Common myeloid progenitor, CD34-positive (primary cell): ENCODE measurements at places on chromosomes 7 and 10.

GRCh38 chr7:155306673-155307470 is 9.2 kb downstream of the INSIG1 start:
- DNase-seq = no peak
- peaks cover 10% of the 10 kb centered on the region for H3K4me1 ChIP-seq
- no peak overlapping the region for H3K4me3 ChIP-seq

DNA sequence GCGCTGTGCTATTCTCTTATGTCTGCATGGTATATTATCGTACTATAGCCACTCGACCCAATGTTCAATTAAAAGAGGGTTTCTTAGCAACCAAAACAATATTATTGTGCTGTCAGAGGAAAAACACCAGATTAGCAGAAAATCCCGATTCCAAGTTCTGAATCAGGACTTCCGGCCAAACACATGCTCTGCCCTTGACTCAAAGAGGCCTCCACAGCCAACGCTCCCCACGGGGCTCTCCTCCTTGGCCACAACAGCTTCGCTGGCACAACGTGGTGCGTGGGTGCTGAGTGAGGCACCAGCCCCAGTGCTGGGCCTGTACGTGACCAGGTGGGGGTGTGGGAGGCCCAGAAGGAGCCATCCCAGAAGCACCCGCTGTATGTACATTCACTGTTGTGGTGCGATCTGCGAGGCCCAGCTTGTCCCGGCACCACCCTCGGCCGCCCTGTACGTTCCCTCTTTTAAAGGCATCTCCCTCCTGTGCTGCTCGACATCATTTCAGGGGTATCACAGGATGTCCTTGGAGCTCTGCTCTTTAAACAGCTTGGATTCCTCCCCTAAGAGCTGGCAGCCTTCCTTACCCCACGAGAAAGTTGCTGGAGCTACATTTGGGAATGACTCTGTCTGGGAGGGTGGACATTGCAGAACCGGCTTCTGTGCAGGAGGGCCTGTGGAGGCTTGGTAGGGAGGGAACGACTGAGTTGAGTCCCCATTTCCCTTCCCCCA is 736.2 kb downstream of the PARD3 start:
- H3K36me3 ChIP-seq = no peaks in the 10 kb centered on the region
- H3K27me3 ChIP-seq = no peaks in the 10 kb centered on the region
- no peak overlapping the region for H3K27ac ChIP-seq
- H3K4me3 ChIP-seq = no peak overlapping the region

GRCh38 chr7:92276460-92276864 is 30.7 kb downstream of the ANKIB1 start:
- H3K36me3 ChIP-seq = peaks cover 14% of the 10 kb centered on the region
- no peak overlapping the region for H3K27ac ChIP-seq
- H3K4me1 ChIP-seq = no peaks in the 10 kb centered on the region

GRCh38 chr10:60230892-60231291 is 158.8 kb downstream of the ANK3 start:
- no peak overlapping the region for H3K4me3 ChIP-seq
- H3K36me3 ChIP-seq = no peaks in the 10 kb centered on the region
- H3K27me3 ChIP-seq = no peaks in the 10 kb centered on the region
- no peaks in the 10 kb centered on the region for H3K4me1 ChIP-seq

DNA sequence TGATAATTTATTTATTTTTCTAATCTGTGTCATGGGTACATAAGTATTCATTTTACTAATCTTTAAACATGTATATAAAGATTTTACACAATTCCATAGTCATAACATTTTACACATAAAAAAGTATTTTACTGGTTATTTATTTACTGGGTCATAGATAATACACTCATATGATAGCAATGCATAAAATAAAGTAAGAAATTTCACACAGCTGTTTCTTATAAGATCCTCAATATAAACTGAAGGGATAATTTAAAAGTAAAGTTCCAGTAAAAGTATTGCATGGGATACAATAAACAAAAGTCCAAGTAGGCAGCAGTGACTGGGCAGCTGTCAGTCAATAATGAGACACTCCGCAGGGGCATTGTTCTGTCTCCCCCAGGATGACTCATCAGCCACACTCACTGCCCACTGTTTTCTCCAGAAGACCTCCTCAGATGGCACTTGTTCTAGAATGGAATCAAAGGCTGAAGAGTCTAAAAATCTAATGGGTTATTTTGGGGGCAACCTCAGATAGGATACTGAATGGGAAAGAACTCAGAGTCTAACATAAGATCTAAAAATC is 32.7 kb downstream of the DPY19L1 start:
- H3K27me3 ChIP-seq = no peaks in the 10 kb centered on the region
- no peaks in the 10 kb centered on the region for H3K4me1 ChIP-seq
- DNase-seq = no peak
- no peak overlapping the region for H3K4me3 ChIP-seq
- no peaks in the 10 kb centered on the region for H3K36me3 ChIP-seq
- H3K27ac ChIP-seq = peak overlapping the region; percentile 43

DNA sequence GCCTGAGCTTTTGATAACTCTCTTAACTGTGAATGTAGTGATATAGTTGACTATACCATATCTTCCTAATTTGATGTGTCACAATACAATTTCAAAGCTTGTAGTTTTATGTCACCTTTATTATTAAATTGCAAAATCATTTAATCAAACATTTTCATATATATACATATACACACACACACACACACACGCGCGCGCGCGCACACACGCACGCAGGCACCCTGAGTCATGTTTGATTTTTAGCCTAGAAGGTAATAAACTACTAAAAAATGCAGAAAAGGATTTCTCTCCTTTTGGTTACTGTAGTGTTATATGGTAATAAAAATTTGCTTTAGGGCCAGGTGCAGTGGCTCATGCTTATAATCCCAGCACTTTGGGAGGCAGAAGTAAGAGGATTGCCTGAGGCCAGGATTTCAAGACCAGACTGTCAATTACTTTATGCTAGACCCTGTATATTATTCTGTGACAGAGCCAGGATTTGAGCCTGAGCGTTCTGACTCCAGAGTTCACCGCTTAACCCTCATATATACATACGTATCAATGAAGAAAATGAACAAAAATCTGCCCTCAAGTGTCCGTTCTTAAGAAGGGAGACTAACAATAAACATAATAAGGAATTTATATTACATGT is 89.6 kb downstream of the PODXL start:
- H3K4me3 ChIP-seq = no peak overlapping the region
- H3K27me3 ChIP-seq = no peaks in the 10 kb centered on the region
- H3K36me3 ChIP-seq = peaks cover 74% of the 10 kb centered on the region

- H3K4me3 ChIP-seq = no peak overlapping the region
- H3K4me1 ChIP-seq = peaks cover 7% of the 10 kb centered on the region
- DNase-seq = no peak
- H3K27me3 ChIP-seq = no peaks in the 10 kb centered on the region
- no peak overlapping the region for H3K27ac ChIP-seq
Measured at GRCh38 chr7:88396948-88397322, 90.2 kb upstream of the STEAP4 start.

DNA sequence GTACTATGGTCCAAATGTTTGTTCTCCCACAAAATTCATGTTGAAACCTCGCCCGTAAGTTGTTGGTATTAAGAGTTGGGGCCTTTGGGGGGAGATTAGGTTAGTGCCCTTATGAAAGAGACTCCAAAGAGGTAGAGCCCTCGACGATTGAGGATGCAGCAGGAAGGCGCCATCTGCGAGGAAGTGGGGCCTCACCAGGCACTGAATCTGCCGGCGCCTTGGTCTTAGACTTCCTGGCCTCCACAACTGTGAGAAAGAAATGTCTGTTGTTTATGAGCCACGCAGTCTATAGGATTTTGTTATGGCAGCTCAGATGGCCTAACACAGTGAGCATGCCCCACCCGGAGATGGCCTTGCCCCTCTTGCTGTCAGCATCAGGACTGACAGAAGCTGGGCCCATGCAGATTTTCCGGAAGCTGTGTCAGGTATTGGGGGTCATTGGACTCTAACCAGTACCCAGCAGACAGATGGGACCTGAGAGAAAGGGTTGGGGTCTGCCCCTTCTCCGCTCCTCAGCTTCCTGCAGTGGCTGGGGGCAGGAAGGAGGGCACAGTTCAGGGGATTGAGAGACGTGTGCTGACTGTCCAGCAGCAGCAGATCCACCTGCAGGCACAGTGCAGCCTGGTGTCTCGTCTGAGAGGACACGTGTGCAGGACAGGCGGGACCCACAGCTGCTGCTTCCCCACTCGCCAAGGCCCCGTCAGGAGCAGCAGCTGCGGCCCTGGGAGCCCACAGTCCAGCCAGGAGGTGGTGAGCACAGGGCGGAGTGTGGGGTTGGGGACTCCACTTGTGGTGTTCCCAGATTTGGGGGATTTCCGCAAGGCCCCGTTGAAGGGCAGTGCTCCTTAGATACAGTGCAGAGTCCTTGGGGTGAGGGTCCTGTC is 47.8 kb downstream of the MGMT start:
- H3K4me1 ChIP-seq = no peaks in the 10 kb centered on the region
- no peaks in the 10 kb centered on the region for H3K36me3 ChIP-seq
- H3K27me3 ChIP-seq = no peaks in the 10 kb centered on the region
- DNase-seq = peak; percentile 17
- H3K4me3 ChIP-seq = no peak overlapping the region

DNA sequence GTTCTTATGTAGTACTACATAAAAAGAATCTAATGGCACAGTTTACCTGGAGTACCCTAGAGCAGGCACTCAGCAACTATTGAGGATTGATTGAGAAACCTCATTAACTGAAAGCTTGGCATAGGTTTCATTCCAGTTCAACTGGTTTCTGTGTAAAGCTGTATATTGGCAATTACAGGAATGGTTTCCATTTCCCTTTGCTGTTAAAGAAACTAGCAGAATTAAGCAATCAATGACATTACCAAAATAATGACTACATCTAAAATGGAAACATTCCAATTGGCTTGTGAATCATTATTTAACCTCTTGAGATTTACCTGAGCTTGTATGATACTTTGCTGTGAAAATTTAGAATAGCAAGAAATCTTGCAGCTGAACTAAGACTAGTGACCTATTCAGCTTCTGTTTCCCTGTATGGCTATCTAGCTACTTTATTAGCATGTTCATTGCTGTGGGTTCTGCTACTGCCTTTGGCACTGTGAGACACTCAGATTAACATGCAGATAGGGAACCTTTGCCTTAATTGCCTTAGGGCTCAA is 33.5 kb upstream of the CADPS2 start:
- no peaks in the 10 kb centered on the region for H3K4me1 ChIP-seq
- H3K36me3 ChIP-seq = no peaks in the 10 kb centered on the region
- H3K27me3 ChIP-seq = no peaks in the 10 kb centered on the region

- H3K4me1 ChIP-seq = peaks cover 5% of the 10 kb centered on the region
- peak overlapping the region; percentile 81 for H3K27ac ChIP-seq
- H3K36me3 ChIP-seq = peaks cover 4% of the 10 kb centered on the region
Measured at GRCh38 chr7:8260871-8261694, 884 bp downstream of the ICA1 start.

- H3K36me3 ChIP-seq = no peaks in the 10 kb centered on the region
- H3K27me3 ChIP-seq = no peaks in the 10 kb centered on the region
- H3K4me1 ChIP-seq = peaks cover 6% of the 10 kb centered on the region
- no peak overlapping the region for H3K27ac ChIP-seq
- H3K4me3 ChIP-seq = no peak overlapping the region
Measured at GRCh38 chr10:110717781-110718589, 73.8 kb downstream of the RBM20 start.

DNA sequence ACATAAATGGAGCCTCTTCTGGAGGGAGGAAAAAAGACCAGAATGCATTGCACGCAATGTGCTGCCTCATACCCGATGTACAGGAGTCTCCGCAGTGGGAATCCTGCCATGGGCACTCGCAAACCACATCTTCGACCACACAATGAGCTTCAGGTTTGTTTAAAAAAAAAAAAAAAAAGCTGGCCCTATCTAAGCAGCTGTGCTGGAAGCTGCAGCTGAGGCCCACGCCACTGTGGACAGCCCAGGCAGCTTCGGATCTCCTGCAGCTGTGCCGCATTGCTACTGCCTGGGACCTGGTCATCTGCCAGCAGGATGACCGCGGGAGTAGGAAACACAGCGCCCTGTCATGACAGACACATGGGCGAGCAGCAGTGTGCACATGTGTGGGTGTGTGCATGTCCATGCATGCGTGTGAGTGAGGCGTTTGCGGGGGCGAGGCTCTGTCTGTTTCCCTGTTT is 26.0 kb downstream of the EN2 start:
- no peaks in the 10 kb centered on the region for H3K36me3 ChIP-seq
- no peak overlapping the region for H3K27ac ChIP-seq
- DNase-seq = no peak
- H3K4me1 ChIP-seq = no peaks in the 10 kb centered on the region
- H3K27me3 ChIP-seq = peaks cover 88% of the 10 kb centered on the region

DNA sequence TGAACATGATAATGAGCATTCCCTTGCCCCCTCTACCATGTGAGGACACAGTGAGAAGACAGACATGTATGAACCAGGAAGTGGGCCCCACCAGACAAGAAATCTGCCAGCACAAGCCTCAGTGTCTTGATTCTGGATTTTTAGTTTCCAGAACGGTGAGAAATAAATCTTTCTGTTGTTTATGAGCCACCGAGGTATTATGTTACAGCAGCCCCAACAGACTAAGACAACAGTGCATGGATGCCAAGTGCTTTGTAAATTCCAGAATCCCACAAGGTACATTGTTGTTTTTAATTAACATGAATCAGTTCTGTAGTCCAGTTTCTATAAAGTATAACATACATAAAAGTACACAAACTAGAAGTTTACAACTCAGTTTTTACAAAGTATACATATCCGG is 162.2 kb downstream of the ARHGAP21 start:
- no peaks in the 10 kb centered on the region for H3K27me3 ChIP-seq
- no peak overlapping the region for H3K4me3 ChIP-seq
- H3K36me3 ChIP-seq = no peaks in the 10 kb centered on the region
- no peak overlapping the region for H3K27ac ChIP-seq
- DNase-seq = no peak

GRCh38 chr7:54397836-54398612 is 144.2 kb upstream of the VSTM2A start:
- no peaks in the 10 kb centered on the region for H3K27me3 ChIP-seq
- no peaks in the 10 kb centered on the region for H3K36me3 ChIP-seq
- no peak overlapping the region for H3K27ac ChIP-seq
- no peaks in the 10 kb centered on the region for H3K4me1 ChIP-seq
- no peak overlapping the region for H3K4me3 ChIP-seq

- no peak overlapping the region for H3K4me3 ChIP-seq
- no peaks in the 10 kb centered on the region for H3K36me3 ChIP-seq
- no peaks in the 10 kb centered on the region for H3K4me1 ChIP-seq
- no peak for DNase-seq
- H3K27ac ChIP-seq = no peak overlapping the region
- H3K27me3 ChIP-seq = no peaks in the 10 kb centered on the region
Measured at GRCh38 chr10:26681076-26681475, 16.4 kb upstream of the PDSS1 start.

GRCh38 chr10:124007102-124007772 is 86.2 kb downstream of the CHST15 start:
- no peaks in the 10 kb centered on the region for H3K27me3 ChIP-seq
- no peaks in the 10 kb centered on the region for H3K4me1 ChIP-seq
- no peak overlapping the region for H3K27ac ChIP-seq
- H3K36me3 ChIP-seq = no peaks in the 10 kb centered on the region
